ENCODE measurements at places on chromosomes 3 and 15.

DNA sequence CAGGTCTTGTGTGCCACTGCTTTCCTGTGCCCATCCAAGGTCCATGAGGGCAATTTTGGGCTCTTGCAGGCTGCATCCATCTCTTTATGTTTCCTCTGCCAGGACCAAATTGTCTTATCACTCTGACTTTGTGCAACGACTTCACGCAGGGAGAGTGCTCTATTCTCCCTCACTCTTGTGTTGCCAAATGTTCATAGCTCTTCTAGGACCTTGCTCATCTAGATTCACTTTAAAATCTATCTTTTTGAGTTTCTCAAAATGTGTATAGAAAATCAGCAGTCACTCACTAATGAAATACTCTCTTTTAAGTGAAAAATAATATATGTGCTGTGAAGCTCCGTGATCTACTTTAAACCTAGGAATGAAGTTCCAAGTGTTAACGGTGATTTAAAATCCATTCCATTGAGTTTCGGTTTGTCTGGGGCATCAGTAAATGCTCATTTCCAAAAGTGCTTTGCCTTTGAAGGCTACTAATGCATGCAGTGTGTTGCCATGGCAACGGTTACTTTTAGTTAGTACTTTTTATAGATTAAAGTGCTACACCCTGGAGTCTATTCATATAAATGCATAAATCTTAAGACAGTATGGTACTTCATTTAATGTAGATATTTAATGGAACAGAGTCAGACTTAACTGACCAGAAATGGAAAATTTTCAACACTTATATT, 46.6 kb upstream of the GOLGA8J start:
- no peak for DNase-seq

- DNase-seq: no peak
Observed at GRCh38 chr3:14520149-14520548, 20.0 kb downstream of the GRIP2 start.

GRCh38 chr3:8723612-8724011, 10.0 kb upstream of the CAV3 start:
- no peak for DNase-seq

- DNase-seq: peak; percentile 44
Observed at GRCh38 chr15:66773129-66773873, 71.3 kb downstream of the SMAD6 start.

DNA sequence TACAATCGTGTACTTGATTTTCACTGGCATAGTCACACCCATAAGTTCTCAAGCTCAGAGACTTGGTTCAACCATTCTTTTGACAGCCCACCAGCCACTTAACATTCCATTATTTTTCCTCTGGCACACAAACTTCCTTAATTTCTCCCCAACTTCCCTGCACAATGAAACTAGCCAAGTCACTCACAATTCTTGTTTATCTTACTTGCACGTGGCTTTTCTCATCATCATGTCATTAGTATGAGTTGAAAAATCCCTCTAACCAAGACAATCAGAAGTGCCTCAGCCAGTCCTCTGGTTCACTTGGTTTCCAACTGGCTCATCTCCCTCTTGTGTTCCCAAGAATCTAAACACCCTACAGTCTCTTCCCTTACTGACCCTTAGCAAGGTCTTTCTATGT, 110.5 kb upstream of the PTPRG start:
- no peak for DNase-seq

- DNase-seq: no peak
Observed at GRCh38 chr3:14230729-14231128, 52.1 kb downstream of the LSM3 start.

DNA sequence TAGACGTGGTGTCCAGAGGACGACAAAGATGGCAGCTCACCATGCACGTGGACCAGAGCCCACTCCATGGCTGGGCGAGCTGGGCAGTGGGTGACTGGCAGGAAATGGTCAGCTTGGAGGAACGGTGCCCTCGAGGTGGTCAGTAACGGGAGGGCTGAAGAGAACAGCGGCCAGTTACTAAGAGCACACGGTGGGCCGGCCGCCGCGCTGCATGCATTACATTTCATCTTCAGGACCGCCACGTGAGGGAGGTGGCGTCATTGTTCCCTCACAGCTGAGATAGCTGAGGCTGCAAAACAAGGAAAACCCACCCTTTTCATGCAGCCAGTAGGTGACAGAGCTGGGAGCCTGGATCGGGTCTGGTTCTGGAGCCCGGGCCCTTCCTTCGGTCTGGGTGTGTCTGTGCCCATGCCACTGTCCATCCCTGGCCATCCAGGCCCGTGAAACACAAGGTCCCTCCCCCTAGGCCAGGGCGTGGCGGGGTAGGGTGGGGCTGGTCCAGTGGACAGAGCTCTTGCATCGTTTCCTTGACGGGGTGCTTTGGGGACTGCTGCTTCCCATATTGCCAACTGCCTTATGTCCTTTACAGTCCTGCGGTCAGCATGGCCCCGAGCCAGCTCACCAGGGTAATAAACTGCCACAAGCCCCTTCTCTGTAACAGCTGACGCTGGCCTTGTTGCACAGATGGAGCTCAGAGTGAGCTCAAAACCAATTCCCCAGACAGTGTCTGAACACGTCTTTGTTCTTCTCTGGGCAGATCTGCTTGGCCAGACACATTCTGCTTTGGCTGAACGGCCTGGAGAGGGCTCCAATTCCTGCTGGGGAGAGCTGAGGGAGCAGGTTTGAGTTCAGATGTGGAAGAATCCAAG, 51.8 kb downstream of the RGMA start:
- DNase-seq: no peak

DNA sequence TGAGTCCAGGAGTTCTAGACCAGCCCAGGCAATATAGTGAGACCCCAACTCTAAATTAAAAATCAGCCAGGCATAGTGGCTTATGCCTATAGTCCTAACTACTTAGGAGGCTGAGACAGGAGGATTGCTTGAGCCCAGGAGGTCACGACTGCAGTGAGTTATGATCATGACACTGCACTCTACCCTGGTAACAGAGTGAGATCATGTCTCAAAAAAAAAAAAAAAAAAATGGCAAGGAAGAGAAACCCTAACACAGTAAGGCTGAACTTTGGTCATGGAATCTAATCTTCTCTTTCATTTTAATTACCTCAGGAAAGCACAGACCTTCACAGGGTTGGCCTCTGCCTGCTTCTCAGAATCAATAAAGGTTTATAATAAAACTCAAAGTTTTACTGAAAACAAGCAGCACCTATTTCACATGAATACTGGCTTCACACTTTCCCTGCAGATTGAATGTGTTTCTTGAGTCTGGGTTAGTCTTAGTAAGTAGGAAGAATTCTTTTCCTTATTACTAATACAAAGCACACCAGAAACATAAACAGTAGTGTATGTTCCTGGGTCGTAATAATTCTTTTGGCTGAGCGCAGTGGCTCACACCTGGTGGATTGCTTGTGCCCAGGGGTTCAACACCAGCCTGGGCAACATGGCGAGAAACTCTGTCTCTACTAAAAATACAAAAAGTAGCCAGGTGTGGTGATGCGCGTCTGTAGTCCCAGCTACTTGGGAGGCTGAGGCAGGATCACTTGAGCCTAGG, 11.6 kb upstream of the NR2C2 start:
- no peak for DNase-seq
